ENCODE measurements at places on chromosomes 11 and 22. TPM values are rescaled to one million over a fixed set of nuclear protein-coding genes. Genes with fewer than 3 reads are reported as not detected.

- DNase-seq = no peak
- H3K4me1 ChIP-seq = no peaks in the 10 kb centered on the region
- no peaks in the 10 kb centered on the region for H3K36me3 ChIP-seq
- H3K27me3 ChIP-seq = no peaks in the 10 kb centered on the region
- H3K27ac ChIP-seq = no peak overlapping the region
- H3K4me3 ChIP-seq = no peak overlapping the region
Measured at GRCh38 chr11:80595011-80595410, 1154.2 kb upstream of the TENM4 start.

DNA sequence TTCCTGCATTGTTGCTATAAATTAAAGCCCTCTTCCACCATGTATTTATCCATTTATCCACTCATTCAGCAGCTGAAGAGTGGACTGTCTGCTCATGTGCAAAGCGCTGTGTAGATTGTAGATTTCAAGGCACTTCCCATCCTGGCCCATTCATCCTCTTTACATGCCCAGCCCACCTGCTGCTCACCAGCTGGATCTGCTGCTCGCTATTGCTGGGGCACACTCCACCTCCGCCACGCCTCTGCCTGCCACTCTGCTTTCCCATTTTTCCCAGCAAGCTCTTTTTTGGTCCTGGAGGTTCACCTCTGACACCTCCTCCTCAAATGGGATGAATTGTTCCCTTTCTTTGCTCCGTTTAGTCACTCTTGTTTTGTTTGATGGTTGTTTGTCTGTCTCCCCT lies 48.3 kb downstream of the CEP164 start:
- H3K4me1 ChIP-seq = no peaks in the 10 kb centered on the region
- H3K36me3 ChIP-seq = peaks cover 42% of the 10 kb centered on the region
- H3K27me3 ChIP-seq = no peaks in the 10 kb centered on the region
- H3K27ac ChIP-seq = no peak overlapping the region

GRCh38 chr11:60830478-60831142 lies 11.3 kb upstream of the CCDC86 start:
- no peak overlapping the region for H3K4me3 ChIP-seq
- no peak overlapping the region for H3K27ac ChIP-seq
- H3K27me3 ChIP-seq = peaks cover 7% of the 10 kb centered on the region
- no peaks in the 10 kb centered on the region for H3K36me3 ChIP-seq
- H3K4me1 ChIP-seq = peaks cover 25% of the 10 kb centered on the region

DNA sequence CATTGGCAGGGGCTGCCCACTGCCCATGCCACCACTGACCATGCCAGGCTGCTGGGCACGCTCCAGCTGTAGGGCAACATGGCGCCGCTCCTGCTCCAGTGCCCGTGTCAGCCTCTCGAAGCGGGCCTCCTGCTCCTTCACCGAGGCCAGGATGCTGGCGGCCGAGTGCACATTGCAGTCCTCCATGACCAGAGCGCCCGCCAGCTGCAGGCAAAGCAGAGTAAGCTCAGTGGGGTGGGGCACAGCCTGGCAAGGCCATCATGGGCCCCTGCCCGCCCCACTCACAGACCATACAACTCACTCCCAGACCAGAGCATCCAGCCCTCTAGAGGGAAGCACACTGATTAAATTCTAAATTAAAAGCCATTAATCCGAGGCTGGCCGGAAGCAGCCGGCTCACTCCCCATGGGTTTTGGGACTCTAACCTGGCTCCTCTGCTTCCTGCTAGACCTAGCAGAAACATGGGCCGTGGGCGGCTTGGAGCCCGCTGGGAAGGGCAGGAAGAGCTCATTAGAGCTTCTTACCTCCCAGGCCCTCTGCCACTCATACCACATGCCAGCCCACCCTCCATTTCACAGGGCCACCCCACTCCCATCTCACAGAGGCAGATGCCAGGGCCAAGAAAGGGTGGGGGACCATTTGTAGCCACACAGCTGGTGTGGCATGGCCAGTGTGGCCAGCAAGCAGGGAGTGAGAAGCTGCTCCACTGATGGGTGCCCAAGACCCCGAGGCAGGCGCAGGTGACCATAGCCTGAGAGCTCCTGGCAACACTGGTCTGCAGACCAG lies 25.8 kb downstream of the ARVCF start:
- H3K27ac ChIP-seq = no peak overlapping the region
- no peak for DNase-seq
- no peak overlapping the region for H3K4me3 ChIP-seq
- no peaks in the 10 kb centered on the region for H3K36me3 ChIP-seq

DNA sequence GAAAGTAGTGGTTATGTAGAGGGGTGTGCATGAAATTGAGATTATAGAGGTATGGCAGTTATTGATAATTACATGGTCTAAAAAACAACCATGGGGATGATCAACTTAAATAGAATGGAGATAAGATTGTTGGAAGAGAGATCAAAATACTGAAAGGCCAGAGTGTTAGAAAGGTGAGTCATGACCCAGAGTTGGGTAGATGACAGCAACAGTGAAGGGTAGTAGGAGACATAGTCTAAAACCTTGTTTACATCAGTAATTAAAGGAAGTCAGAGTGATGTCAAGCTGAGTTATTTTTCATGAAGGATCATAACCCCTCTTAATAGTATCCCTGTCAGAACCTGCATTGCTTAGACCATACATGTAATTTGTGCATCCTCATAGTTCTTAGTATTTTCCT lies 110.9 kb downstream of the ELP4 start:
- H3K4me3 ChIP-seq = no peak overlapping the region
- no peak overlapping the region for H3K27ac ChIP-seq
- no peaks in the 10 kb centered on the region for H3K27me3 ChIP-seq
- no peaks in the 10 kb centered on the region for H3K36me3 ChIP-seq
- DNase-seq = no peak

DNA sequence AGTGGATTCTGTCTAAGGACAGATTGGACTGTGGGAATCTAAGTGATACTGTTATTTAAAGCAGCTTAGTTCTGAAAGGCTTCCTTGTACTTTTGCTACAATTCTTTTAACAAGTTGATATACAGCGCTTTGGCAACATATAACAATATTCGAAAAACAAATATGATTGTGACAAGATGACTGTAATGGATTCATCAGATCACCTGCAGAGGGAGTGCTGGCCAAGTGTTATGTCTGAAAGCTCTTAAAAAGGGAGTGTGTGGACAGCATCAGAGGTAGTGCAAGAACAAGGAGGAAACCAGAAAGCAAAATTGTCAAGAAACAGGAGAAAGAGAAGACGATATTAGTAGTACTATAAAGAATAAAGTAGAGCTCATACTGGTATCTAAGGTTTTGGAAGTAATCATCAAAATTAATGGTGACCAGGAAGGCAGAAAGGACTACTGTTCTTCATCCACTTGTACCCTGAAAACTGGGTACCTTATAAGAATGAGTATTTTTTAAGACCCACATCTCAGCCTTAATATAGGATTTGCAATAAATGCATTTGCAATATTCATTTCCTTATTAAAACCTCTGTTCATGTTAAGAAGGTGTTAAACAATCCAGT lies 1112.0 kb upstream of the CCDC90B start:
- H3K27me3 ChIP-seq = no peaks in the 10 kb centered on the region
- H3K4me1 ChIP-seq = no peaks in the 10 kb centered on the region
- DNase-seq = no peak
- H3K27ac ChIP-seq = no peak overlapping the region
- no peaks in the 10 kb centered on the region for H3K36me3 ChIP-seq
- no peak overlapping the region for H3K4me3 ChIP-seq

DNA sequence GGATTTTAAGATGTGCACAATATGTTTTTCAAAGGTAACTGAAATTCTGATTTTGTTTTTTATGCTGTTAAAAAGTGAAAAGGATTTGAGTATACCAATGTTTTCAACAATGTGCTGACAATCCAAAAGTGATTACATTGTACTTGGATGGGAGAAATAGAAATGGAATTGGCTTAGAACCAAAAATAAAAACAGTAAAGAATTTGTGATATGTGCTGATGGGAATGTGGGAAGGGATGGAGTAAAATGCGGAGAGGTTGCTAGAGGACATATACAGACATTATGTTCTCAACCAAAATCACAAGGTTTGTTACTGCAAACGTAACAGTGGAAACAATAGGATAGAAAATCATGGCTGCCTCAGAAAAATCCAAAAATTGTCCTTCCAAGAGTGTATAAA lies 279.3 kb upstream of the TENM4 start:
- H3K36me3 ChIP-seq = no peaks in the 10 kb centered on the region
- no peak overlapping the region for H3K27ac ChIP-seq

DNA sequence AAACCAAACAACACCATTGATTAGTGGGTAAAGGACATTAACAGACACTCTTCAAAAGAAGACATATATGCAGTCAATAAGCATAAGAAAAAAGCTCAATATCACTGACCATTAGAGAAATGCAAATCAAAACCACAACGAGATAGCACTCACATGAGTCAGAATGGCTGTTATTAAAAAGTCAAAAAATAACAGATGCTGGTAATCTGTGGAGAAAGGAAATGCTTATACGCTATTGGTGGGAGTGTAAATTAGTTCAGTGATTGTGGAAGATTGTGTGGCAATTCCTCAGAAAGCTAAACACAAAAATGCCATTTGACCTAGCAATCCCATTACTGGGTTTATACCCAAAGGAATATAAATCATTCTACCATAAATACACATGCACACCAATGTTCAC lies 182.6 kb downstream of the TRPC6 start:
- H3K27ac ChIP-seq = no peak overlapping the region
- no peak for DNase-seq
- no peak overlapping the region for H3K4me3 ChIP-seq
- H3K36me3 ChIP-seq = no peaks in the 10 kb centered on the region

ANKRD49 gene
- 27.0 TPM for total RNA-seq

BTG4 gene
- not detected for total RNA-seq

LRRN4CL gene
- total RNA-seq = 0.18 TPM

CTSW gene
- total RNA-seq = 75.9 TPM

OR4C13 gene
- not detected for total RNA-seq

BCO2 gene
- 1.0 TPM for total RNA-seq

MMP11 gene
- total RNA-seq = 0.28 TPM
